AML-193 (cell line): ENCODE measurements at places on chromosomes 4 and X.

DNA sequence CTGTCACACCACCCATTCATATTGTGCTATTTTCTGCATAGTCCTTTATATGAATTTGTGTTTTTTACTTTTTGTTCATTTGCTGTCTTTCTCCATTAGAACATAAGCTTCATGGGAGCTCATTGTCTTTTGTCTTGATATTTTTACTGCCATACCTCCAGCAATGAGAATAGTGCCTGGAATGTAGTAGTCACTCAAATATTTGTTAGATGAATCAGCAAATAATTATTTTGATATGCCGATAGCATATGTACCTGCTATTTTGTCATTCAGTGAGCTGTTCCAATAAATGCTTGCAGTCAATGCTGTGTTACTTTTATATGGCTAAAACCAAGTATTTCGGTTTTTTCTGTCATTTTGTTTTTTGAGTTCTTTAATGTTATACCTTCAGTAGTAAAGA lies 43.5 kb upstream of the SLC25A31 start:
- no peak for DNase-seq

- DNase-seq = no peak
Observed at GRCh38 chrX:148874636-148875246, 374.3 kb downstream of the AFF2 start.

DNA sequence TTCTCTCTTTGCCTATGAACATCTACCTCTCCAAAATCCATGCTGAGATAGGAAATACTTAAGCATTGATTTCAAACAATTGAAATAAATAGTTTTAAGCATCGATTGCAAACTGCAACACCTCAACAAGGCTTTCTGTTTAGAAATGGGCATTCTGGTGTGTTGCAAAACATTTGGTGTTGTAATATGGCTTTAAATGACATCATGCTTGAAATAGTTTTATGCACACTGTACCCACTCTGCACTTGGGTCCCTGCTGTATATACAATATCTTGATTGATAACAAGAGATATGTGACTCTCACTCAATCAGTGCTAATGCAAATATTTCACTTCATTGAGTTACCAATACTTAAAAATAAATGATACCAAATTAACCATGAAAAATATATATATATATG lies 964.9 kb upstream of the GRIA3 start:
- no peak for DNase-seq

DNA sequence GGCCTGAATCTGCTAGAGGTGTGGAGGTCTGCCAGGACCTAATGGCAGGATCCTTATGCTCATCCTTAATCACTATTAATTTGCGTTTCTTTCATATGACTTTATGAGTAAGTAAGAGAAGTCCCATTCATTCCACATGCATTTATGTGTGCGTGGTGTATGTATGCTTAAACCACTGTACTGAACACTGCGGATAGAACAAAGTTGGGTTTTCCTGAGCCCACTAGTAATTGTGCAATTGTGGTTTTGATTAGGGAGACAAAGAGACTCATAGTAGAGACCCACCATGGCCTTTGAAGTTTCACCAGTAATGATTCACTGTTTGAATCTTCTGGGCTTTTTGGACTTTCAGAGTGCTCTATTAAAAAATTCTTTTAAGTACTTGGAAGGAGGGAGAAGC lies 498.5 kb upstream of the DIPK2B start:
- no peak for DNase-seq

DNA sequence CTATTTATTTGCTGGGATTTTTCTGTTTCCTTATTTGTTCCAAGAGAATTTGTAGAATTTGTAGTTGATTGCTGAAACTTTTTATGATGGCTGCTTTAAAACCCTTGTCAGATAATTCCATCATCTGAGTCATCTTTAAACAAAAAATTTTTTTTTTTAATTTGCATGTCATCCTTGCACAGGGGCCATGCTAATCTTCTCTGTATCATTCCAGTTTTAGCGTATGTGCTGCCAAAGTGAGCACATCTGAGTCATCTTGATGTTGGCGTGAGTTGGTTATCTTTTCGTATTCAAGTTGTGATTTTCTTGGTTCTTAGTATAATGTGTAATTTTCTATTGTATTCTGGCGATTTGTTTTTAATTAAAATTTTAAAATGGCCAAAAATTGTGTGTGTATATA lies 18.7 kb upstream of the ZNF157 start:
- no peak for DNase-seq

GRCh38 chr4:80161413-80162058 lies 35.8 kb upstream of the PRDM8 start:
- no peak for DNase-seq

- no peak for DNase-seq
Observed at GRCh38 chr4:48296365-48296764, 26.7 kb upstream of the TEC start.

- DNase-seq = no peak
Observed at GRCh38 chr4:177001271-177002175, 208.8 kb upstream of the VEGFC start.

- no peak for DNase-seq
Observed at GRCh38 chr4:47567511-47567910, 82.4 kb downstream of the ATP10D start.

DNA sequence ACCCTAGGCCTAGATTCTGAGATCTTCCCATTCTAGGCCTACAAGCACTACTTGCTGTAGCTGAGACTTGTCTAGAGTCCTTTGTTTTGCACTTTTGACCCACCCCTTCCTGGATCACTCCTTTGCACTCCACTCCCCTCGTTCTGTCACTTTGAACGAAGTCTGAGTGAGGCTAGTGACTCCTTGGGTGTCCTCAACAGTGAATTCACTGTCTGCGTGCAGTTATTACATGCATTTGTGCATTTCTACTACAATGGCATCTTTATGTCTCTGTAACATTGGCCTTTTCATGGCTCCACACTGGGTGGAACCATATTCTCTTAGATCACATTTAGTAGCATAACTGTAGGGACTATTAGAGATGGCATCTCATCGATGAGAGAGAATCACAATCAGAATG lies 50.5 kb downstream of the OCRL start:
- no peak for DNase-seq

DNA sequence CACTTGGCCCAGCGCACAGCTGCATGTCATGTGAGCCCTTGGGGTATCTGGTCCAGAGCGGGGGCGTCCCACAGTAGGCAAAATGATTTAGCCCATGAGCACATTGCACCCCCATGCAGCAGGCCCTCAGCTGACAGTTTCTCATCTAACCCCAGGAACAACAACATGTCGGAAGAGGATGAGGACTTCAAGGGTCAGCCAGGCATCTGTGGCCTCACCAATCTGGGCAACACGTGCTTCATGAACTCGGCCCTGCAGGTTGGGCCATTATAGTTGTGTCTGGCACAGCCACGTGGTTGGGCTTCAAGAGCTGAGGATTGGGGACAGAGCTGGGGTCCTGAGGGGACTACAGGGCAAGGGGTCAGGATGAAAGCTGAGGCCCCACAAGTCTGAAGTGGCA lies 7.8 kb downstream of the USP11 start:
- no peak for DNase-seq

GRCh38 chr4:48205107-48205506 lies 64.5 kb downstream of the TEC start:
- DNase-seq = no peak

DNA sequence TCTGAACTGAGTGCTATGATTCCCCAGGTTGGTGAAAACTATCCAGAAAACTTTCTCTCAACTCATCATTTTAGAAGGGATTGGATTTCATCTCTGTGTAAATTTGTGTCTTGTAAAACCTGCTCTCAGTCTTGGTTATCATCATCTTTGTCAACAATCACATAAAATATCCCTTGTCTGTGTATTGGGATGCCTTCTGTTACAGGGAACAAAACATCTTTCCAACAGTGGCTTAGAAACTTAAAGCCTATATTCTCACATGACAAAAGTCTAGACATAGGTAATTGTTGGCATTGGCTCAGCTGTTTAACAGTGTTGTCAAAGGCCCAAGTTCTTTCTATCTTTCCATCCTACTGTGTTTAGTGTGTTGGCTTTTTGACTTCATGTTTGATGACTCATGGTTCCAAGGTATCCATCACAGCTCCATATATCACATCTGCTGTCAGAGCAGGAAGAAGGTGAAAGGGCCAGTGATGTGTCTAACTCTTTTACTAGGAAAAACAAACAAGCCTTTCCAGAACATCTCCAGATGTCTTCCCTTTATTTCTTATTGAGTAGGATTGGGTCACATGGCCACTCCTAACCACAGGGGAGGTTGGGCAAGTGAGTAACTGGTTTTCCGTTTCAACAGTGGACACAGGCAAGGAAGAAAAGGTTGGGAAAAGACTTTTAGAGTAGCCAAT lies 65.0 kb downstream of the PHEX start:
- no peak for DNase-seq

DNA sequence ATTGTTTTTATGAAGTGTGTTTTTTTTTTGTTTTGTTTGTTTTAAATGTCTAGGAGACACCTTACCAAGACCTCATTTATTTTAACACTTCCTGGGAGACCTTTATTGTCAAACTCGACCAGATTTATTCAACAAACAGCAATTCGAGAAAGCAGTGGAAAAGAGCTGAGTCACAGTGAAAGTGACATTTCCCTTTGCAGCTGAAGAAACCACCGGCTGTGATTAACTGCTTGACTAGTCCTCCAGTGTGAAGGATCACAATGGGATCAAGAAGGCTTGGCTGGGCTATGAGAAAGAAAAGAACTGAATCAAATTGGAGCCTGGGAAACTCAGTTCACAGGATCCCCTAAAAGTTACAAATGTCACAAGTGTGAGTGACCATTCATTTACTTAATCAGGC lies 11.9 kb upstream of the ADH7 start:
- DNase-seq = no peak

- DNase-seq = peak; percentile 83
Observed at GRCh38 chrX:13091111-13091765, 46.8 kb upstream of the FAM9C start.

GRCh38 chrX:38513112-38513742 lies 48.1 kb upstream of the TSPAN7 start:
- no peak for DNase-seq

DNA sequence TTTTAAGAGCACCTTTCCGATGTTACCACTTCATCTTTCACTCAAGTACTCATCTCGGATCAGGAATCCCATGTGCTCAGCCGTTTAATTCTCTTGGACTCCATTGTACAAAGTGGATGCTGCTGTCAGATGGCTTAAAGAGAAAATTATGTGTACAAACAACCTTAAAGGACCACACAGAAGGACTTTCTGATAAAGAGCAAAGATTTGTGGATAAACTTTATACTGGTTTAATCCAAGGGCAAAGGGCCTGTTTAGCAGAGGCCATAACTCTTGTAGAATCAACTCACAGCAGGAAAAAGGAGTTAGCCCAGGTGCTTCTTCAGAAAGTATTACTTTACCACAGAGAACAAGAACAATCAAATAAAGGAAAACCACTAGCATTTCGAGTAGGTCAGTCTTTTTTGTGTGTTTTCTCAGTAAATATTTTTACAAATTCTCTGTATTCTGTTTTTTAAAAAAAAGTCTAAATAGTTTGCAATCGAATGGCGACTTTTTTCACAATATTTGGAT lies 20.1 kb downstream of the MMAA start:
- no peak for DNase-seq

DNA sequence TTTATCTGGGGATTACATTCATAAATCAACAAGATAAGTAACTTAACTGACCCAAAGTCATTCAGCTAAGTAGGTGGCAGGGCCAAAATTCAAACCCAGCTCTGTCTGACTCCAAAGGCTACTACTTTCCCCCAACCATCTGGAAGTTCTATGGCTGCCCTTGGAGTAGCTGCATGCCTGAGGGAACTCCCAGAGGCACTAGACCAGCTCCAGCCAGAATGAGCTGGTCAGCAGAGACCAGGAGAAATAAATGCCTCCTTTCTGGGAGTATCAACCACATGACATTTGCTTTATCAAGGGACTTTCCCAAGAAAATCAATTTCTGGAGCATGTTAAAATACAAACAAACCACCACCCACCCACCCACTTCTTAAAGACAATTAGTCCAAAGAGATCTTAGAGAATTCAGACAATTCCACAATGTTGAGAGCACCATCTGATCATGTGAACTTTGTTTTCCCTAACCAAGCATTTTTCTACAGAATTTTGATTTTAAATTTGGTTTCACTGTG lies 180.5 kb downstream of the EFHC2 start:
- no peak for DNase-seq

DNA sequence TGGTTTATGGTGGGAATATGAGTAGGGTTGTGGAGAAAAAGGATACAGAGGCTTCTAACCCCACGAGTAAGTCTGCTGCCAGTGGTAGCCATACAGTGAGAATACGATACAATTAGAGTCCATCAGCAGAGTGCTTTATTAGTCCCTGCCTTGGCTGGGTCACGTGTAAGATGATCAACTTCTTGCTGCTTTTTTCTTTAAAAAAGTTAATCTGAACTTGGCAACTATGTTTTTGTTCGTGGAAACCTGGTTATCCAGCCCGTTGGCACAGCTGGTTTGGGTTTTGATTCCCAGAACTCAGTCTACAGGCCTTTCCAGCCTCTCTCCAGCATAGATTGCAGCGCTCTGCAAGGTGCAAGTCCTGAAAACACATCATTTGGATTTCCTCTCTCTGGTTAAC lies 53.1 kb upstream of the LSM6 start:
- DNase-seq = no peak

- no peak for DNase-seq
Observed at GRCh38 chr4:78166622-78167021, 109.5 kb downstream of the FRAS1 start.

- DNase-seq = no peak
Observed at GRCh38 chr4:147578051-147578476, 39.1 kb upstream of the TMEM184C start.

DNA sequence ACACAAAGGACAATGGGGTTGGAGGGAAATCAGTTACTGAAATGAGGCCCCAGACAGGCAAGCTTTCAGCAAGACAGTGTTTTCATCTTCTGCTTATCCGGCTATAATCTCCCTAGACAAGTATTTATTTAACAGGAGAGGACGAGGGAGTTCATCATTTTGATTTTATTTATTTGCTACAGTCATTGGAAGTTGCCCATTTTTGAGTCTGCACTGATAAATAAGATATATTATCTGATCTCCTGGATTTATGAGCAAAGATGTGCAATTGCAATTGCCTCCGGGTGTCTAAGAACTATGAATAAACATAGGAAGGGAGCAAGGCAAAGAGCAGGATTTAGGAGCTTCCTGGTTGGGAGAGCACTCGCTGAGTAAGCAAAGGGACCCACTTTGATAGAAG lies 263.2 kb upstream of the EDA2R start:
- DNase-seq = no peak

GRCh38 chr4:185730849-185731608 lies 81.0 kb downstream of the SORBS2 start:
- no peak for DNase-seq

GRCh38 chr4:952881-953573 lies 20.3 kb downstream of the DGKQ start:
- no peak for DNase-seq

DNA sequence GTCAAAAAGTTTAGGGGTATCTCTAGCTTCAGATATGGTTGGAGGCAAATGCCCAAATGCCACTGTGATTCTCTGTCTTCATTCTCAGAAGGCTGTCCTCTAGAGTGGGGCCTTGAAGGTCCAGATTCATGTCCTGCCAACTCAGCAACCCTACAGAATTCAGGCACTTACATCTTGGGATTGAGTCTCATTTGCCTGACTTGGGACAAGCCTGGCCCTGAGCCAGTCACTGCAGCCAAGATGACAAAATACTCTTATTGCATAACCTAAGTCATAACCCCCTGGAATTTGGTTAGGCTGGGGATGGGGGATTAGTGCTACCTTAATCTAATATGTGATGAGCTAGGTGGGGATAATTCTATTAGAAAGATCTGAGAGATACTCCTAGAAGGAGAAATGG lies 100.5 kb downstream of the AREG start:
- no peak for DNase-seq
